Lower leg skin (tissue), 4 donors: ENCODE measurements at places on chromosomes 4 and X.
A peak's percentile ranks its signal among the peaks of the same experiment; 100 is the strongest.

DNA sequence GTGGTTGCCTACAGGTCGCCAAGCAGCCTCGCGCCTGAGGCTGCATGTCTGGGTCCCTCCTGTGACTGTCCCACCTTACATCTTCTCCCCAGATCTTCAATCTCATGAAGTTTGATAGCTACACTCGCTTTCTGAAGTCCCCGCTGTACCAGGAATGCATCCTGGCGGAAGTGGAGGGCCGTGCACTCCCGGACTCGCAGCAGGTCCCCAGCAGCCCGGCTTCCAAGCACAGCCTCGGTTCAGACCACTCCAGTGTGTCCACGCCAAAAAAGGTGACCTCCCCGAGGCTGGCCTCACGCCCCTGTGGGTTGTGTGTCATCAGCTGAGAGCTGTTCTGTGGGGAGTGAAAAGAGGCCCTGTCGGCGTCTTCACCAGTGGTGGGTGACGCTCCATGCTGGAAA is 24.9 kb upstream of the HGFAC start:
- peak; percentile 81 for DNase-seq

DNA sequence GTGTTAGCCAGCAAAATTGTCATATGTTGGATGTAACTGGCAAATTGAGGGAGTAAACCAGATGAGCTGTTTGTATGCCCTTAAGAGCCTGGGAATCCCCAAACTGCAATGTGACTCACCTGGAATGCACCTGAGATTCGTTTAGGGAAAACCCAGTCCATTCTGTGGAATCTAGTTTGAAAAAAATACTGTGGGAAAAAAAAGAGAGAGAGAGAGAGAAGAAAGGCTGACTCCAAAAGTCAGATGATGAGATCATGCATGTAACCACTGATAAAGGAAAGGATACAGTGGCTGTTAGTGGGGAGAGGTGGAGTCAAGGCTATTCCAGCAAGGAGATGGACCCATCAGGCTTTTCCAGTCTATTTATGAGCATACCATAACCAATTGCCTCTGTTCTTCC is 48.5 kb downstream of the SLC9A7 start:
- no peak for DNase-seq

GRCh38 chrX:63275127-63275526 is 76.0 kb downstream of the SPIN4 start:
- no peak for DNase-seq

- no peak for DNase-seq
Observed at GRCh38 chr4:18798123-18798522, 776.6 kb upstream of the LCORL start.

DNA sequence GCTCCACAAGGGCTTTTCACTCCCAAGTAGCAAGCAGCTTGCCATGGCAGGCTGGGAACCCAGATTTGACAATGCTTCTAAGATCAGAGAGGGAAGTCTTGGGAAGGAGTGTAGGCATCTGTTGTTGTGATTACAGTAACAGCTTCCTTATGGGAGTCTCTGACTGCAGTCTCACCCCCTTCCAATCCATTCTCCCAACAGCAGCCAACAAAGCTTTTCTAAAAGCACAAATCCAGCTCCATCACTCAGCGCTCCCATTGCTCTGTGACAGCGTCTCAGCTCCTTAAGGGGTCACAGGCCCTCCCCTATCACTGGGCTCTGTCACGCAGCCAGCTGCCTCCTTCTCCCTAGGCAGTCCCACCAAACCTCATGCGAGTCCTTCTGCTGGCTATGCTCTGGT is 7.1 kb downstream of the IGFBP7 start:
- DNase-seq, result no peak

DNA sequence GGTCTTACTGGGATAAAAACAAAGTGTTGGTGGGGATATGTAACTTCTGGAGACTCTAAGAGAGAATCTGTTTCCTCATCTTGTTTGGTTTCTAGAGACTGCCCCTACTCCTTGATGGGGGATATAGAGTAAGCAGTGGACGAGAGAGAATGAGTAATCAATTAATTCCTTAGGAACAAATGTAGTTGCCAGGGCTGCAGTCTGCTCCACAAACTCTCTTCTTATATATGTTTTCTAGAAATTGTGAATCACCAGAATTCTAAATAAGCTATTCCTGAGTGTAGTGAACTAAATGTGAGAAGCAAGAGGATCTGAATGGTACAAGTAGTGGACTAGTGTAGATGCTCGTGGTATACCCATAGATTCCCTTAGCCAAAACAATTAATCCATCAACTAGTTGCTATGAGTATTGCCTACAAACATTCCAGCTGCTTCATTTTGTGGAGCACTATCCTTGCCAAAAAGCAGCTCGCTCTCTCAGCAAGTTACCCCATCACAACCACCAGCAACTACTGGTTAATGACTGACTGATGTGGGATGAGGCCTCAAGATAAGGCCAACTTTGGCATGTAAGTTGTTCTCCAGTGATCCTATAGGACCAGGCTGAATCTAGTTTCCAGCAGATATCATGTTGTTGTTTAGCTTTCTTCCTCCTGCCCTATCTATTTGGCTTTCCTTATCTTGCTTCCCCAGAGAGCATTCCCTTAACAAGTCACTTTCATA is 273.0 kb downstream of the SLC7A11 start:
- no peak for DNase-seq

- DNase-seq, result no peak
Observed at GRCh38 chrX:3449287-3449686, 102.8 kb upstream of the MXRA5 start.

DNA sequence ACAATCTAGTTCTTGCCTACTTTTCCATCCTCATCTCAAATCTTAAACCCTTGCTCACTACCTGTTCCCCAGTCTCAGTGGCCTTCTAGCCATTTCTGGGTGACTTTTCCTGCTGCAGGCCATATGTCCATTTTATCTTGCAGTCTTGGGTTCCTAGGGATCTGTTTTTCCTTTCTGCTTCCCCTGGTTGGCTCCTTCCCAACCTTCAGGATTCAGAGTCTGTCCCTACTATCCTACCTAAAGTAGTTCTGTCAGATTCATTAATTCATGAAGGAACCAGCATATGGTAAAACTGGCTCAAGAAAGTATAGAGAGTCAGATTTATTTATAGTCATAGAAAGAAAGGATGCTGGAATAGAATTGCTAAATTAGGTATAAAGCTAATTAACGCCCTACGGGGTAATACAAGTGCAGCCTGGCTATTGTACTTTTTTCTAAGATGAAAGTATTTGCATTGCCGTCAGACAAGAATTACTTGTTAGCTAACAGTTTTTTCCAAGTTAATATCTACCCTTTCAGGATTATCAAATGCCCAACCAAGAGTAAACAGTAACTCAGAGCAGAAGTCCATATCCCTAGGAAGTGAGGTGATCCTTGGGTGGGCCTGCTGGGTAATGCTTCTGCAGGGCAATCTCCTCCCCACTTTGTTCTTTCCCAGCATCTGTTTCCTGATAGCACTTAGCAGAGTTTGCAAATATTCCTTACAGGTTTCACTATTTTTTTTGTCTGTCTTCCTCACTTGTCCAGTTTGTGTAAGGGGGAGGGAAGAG is 63.6 kb downstream of the REPS2 start:
- no peak for DNase-seq

GRCh38 chr4:173171098-173171497 is 2.5 kb downstream of the GALNT7 start:
- DNase-seq, result no peak

GRCh38 chr4:173420324-173420752 is 21.4 kb upstream of the SCRG1 start:
- no peak for DNase-seq

DNA sequence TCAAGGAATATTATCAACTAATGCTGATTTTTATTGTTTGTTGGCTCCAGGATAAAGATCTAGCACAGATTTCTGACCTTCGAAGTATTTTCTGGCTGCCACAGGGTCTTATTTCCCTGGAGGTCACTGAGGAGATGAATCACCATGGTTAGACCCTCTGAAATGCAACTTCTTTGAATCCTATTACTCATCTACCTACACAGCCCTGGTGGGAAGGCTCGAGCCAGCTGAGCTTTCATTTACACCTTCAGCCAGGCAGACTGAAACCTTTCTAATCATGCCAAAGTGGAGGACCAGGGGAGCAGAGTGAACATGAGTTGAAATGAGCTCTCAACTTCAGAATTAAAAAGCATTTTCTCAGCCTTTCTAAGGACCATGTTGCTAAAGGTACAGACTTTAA is 130.5 kb downstream of the SMIM20 start:
- DNase-seq, result no peak

- DNase-seq, result no peak
Observed at GRCh38 chrX:14064626-14065432, 35.1 kb upstream of the GEMIN8 start.

DNA sequence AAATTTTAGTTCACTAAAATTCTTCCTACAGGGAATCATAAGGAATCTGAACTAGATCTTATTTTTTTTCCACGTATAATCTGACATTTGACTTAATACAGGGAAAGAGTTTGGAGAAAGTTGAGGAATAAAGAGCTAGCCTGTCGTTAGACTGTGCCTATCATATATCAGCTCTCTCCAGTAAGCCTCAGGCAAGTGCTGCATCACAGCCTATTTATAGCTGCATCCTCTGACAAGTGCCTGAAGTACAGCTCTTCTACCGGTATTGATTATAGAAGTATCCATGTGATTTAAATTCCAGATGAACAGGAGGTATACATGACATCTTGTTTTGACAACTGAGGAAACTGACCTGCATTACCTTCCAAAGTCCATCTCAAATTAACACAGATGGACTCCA is 248.9 kb downstream of the TLL1 start:
- no peak for DNase-seq

GRCh38 chrX:26925088-26925487 is 538.1 kb downstream of the PPP4R3C start:
- no peak for DNase-seq

DNA sequence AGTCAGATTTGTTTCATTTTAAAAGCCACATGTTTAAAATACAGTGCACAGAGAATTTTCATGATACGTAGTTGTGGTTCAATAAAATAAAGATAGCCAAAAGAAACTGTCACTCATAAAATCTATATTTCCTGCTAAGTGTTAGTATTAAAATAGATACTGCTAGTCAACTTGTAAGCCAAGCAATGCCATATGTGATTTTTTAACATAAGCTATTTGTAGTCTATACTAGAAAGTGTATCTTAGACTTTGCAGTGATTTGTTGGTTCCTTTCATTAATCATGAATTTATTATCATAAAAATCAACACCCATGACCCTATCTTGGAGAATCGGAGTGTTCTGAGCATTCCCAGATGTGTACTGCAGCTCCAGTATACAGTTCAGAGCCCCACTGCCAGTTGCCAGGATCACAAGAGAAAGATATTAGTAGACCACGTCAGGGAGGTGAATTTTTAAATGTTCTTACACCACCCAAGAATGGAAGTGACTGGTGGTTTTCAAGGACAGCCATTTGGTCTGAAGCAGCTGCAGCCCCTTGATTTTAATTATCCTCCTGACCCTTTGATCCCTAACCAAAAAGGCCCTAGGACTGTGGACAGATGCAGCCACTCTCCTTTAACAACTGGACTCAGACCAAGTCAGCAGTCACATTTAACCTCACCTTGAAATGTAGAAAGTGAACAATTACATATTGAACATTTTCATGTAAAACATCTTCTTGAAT is 163.1 kb downstream of the PALLD start:
- no peak for DNase-seq

GRCh38 chr4:41360214-41360920 is 103.6 kb downstream of the UCHL1 start:
- no peak for DNase-seq

GRCh38 chr4:42633605-42634388 is 23.1 kb downstream of the ATP8A1 start:
- DNase-seq, result no peak

- no peak for DNase-seq
Observed at GRCh38 chrX:107577933-107578332, 50.4 kb upstream of the PRPS1 start.

GRCh38 chr4:26160591-26160990 is 160.2 kb upstream of the RBPJ start:
- DNase-seq, result no peak

DNA sequence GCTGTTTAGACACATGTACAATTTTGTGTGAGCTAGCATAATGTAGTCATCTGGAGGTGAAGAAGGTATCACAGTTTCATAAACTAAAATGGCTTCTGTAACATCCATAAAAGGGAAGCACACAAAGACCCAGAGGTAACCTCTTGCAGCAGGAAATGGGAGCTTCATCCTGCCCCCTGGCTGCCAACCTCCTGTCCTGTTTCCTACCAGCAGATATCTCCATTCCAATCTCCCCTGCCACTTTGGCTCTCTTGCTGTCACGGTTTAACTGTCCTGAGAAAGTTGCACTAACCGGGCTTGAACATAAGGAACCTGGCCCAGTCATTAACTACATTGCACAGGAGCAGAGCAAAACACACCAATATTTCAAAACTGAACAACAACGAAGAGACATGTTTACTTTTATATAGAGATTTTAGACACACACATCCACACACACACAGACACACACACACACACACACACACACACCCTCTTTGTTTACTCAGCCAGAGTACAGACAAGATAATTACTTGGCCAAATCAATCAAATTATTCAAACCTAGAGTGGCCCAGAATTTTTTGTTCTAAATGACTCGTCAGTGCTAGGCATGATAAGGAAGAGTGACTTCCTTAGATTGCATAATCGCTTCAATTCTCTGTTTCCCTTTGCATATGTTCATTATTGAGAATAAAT is 24.2 kb downstream of the MID2 start:
- DNase-seq, result no peak

DNA sequence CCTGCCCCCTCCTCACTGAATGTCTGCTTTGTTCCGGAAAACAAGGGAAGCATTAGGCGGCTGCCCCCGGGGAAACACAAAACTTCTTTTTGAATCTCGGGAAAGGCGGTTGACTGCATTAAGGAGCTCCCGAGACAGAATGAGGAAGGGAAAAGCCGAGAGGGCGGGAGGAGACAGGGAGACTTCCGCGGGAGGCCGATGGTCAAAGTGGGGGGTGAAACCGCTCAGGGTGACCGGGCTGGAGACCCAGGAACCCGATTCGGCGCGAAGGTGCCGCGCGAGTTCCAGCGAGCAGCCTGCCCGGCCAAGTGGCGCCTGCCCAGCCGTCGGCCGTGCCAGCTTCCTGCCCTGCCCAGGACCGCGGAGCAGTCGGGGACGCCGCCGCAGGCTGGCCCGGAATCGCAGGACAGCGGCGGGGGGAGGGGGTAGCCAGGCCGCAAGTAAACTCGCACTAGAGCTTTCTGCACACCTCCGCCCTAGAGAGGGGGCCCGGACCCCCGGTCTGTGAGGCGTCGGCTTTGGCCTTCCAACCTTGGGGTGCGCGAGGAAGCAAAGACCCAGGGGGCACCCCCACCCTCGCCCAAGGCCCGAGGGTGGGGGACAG is 55.1 kb upstream of the BCOR start:
- DNase-seq, result no peak

DNA sequence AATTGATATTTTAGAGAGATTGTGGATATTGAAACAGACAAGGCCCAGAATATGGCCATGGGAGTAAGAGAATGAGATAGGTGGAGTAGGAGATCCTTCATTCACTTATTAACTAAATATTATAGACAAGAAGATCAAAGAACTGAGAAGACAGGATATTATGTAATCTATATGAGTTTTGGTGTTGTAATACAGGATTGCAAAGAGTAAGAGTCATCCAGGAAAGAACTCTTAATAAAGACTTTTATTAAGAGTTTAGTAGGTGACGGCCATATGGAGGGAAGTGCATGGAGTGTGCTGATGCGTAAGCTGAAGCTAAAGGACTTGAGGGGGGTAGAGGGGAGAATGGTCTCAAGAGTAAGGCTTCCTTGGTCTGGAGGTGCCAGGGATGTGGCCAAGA is 153.7 kb downstream of the VEGFC start:
- no peak for DNase-seq

- no peak for DNase-seq
Observed at GRCh38 chrX:5080791-5081190, 1147.9 kb downstream of the NLGN4X start.
